Bronchial epithelial cell (primary cell): ENCODE measurements at places on chromosomes 1 and 21.
A peak's percentile ranks its signal among the peaks of the same experiment; 100 is the strongest.

DNA sequence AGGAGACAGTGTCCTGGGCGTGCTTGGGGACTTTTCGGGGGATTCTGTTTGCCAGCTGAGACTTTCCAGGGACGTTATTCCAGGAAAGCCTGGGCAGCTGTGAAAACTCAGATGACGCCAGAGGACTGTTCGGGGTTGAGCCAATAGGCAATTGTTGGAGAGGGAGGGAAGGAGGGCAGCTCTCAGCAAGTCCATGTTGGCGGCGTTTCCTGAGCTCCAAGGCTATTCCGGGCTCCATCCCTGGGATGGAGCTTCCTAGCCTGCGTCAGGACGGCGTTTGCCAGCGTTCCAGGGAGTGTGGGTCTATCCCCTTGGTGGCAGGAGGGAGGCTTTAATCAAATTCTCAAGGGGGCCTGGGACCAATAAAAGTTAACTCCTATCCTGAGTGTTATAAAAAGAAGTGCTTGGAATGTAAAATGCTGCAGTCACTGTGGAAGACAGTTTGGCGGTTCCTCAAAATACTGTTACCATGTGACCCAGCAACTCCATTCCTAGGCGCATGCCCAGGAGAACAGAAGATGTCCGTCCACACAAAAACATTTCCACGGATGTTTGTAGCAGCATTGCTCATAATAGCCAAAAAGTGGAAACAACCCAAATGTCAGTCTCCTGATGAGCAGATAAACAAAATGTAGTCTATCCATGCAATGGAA, 15.2 kb downstream of the SLC27A3 start:
- DNase-seq: no peak

DNA sequence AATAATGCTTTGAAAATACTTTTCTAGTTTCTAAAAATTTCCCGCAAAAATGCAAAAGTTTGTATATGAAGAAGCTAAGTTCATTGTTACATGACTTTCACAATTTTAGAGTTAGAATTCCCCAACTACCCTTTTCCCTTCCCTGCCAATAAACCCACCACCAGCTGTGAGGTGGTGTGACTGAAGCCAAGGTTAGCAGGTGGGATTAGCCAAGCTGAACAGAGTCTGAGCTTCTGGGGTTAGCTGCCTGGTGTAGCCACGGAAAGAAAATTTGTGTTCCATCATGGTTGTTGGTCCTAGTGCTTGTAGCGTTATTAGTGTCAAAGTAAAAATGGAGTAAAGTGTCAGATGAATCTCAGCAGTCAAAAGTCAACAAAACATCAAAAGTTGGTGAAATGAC, 110.9 kb downstream of the ASTN1 start:
- no peak for DNase-seq

GRCh38 chr1:32052887-32053286, 19.9 kb upstream of the TMEM39B start:
- peak; percentile 35 for DNase-seq

- DNase-seq: no peak
Measured at GRCh38 chr1:74480068-74480467, 32.3 kb downstream of the LRRC53 start.

DNA sequence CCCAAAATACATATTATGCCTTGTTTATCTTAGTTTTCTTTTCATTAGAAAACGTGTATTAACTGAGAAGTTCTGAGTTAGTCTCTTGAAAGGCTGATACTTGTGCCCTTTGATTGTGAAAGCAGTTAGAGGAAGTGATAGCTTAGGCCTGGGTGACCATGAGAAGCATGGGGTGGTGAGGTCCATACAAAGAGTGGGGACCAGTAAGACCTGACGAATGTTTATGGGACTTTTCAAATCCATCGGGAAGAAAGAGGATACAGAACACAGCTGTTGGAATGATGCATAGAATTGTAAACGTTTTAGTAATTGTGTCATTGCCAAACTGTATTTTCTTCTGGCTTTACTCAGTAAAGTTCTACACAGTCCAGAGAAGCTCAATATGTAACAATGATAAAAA, 259.8 kb downstream of the LMO4 start:
- no peak for DNase-seq

- no peak for DNase-seq
Measured at GRCh38 chr1:32765570-32766327, 51.4 kb downstream of the YARS1 start.

GRCh38 chr1:151988405-151988923, 5.2 kb downstream of the S100A10 start:
- peak; percentile 95 for DNase-seq

DNA sequence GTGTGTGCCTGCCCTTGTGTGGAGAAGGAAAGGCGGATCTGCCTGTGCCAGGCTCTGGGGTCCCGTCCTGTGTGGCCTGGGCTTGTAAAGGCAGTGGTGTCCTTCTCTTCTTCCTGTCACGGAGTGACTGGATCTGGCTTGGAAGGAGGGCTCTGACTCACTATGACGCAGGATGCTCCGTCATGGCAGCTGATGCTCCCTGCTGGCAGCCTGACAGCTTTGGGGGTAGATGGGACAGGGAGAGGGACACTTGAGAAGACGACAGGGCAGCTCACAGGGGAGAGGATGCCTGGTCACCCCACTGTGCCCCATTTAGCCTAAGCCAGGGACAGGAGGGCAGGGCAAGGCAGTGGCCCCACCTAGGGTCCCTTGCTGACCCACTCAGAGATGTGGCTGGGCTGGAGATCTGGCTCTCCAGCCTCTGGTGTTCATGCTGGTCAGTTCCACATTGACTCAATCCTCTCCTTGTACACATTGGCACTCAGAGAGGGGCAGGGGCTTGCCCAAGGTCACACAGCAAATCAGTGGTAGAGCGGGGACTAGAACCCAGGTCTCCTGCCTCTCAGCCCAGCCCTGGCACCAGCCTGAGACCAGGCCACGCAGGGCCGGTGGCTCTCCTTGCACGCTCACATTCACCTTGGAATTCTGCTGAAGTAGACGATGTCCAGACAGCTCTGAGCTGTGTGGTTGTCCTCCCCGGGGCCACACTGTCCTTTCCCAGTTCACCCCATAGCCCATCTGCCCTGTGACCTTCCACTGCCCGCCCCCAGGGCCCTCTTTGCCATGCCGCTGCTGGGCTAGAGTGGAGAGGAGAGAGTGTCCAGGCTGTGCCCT, 2.8 kb upstream of the FAM131C start:
- DNase-seq: peak; percentile 91

GRCh38 chr1:221439008-221439746, 302.7 kb downstream of the DUSP10 start:
- peak; percentile 98 for DNase-seq

DNA sequence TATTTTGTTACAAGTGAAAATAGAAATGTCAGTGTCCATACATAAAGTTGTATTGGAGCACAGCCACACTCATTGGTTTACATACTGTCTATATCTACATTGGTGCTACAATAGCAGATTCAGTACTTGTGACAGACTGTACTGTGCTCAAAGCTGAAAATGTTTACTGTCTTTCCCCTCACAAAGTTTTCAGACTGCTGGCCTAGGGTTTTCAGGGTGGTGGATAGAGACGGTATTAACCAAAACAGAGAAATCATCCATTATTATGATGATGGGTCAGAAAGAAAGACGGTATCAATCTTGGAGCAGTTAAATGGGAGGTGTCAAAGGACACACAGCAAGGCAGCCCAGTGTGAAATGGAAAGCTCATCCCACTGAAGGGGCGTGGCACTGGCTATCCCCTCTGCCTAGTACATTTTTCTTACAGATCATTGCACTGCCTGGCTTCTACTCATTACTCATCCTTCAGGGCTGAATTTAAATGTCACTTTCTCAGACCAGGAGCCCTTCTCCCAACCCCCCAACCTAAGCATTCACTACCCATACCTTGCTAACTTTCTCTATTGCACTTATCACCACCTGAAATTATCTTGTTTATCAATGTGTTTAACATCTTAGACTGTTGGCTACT, 10.2 kb downstream of the JAK1 start:
- DNase-seq: no peak

- DNase-seq: no peak
Measured at GRCh38 chr21:42038826-42039425, 28.8 kb upstream of the ZBTB21 start.

- no peak for DNase-seq
Measured at GRCh38 chr21:37208741-37209225, 58.4 kb downstream of the VPS26C start.

DNA sequence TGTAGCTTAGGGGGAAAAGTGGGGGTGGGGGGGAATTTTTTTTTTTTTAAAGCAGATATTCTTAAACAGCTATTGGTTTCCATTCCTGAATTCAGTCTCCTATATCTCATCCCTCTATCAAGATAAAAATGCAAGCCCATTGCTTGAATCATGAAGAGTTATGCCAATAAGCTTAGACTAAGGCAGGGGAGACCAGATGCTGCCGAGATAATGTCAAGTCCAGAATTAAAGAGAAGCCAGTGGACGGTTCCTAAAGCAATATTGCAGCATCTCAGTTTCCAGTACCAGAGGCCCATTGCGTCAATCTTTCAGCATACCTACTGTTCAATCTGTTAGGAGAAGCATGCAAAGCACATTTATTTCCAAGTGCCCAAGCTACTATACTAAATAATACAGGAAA, 309.4 kb downstream of the BARHL2 start:
- no peak for DNase-seq

- DNase-seq: no peak
Measured at GRCh38 chr1:205064301-205064700, 20.0 kb downstream of the TMEM81 start.

GRCh38 chr1:206524739-206525364, 17.5 kb downstream of the RASSF5 start:
- peak; percentile 92 for DNase-seq

GRCh38 chr1:200034761-200035396, 7.4 kb downstream of the NR5A2 start:
- DNase-seq: peak; percentile 28

DNA sequence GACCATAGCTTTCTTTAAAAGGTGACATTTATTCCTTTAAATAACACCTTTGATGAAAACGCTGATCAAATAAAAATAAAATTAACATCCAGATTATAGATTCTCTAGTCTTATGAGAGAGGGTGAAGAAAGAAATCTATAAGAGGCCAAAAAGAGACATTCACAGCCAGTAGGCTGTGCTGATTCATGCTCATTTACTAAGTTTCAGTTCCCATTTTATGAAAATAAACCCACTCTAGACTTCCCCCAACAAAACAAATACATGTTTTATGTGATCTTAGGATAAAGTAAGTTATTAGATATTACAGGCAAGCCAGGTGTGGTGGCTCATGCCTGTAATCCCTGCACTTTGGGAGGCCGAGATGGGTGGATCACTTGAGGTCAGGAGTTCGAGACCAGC, 21.1 kb downstream of the ESRRG start:
- no peak for DNase-seq

DNA sequence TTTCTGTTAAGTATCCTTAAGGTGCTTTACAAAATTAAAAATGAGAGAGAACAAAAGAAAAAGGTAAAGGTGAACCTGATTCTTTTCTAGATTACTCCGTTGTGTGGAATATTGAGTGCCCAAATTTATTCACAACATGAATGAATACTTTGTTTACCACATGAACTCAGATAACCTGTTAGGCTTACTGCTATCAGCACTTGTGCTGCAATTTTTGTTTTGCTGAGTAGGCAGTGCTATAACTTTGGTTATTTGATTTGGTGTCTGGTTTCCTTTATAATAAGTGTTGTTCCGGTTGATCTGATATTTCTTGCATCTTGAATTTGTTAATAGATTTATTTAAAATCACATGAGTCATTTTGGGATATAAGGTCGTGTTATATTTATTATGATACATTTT, 195.9 kb downstream of the NEGR1 start:
- no peak for DNase-seq

DNA sequence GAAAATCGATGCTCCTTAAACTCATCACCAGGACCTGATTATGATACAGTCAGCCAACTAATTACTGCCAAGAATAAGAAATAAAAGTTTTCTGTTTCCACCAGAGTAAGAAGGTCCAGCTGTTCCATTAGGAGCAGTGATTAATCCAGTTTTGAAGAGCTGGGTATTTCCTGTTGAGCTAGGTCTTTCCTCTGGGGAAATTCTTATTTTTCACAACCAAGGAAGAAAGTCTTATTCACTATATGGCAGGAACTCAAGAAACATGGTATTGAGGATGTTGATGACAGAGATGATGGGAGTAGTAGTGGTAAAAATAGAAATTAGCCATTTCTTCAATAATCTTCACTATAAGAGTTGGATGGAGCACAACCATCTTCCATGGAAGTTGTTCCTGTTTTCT, 374.6 kb upstream of the RUNX1 start:
- DNase-seq: peak; percentile 20

DNA sequence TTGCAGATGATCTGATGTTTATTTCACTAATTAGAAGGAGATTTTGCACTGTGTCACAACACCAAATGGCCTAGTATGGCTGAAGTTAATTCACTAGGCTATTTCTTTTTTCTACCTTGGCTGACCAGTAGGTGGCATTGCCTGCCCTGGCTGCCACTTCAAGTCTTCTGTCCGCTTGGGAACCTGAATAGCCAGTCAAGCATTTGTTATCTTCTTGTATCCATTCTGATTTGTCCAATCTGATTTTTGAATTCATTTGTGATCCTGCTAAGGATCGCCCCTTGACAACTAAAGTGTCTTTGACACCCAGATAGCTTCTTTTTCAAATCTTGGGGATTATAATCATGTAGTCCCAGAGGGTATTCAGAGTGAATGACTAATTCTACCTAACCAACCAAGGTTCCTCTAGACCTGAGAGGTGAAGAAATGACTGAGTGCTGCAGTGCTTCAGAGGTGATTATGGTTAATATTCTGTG, 99.4 kb downstream of the GIPC2 start:
- DNase-seq: peak; percentile 68

GRCh38 chr1:94876362-94876761, 50.5 kb downstream of the CNN3 start:
- peak; percentile 94 for DNase-seq

- DNase-seq: no peak
Measured at GRCh38 chr1:1148061-1148460, 25.6 kb upstream of the TTLL10 start.

GRCh38 chr1:88943241-88943640, 49.2 kb downstream of the KYAT3 start:
- peak; percentile 22 for DNase-seq

GRCh38 chr21:45335761-45336534, 48.3 kb upstream of the POFUT2 start:
- DNase-seq: no peak

DNA sequence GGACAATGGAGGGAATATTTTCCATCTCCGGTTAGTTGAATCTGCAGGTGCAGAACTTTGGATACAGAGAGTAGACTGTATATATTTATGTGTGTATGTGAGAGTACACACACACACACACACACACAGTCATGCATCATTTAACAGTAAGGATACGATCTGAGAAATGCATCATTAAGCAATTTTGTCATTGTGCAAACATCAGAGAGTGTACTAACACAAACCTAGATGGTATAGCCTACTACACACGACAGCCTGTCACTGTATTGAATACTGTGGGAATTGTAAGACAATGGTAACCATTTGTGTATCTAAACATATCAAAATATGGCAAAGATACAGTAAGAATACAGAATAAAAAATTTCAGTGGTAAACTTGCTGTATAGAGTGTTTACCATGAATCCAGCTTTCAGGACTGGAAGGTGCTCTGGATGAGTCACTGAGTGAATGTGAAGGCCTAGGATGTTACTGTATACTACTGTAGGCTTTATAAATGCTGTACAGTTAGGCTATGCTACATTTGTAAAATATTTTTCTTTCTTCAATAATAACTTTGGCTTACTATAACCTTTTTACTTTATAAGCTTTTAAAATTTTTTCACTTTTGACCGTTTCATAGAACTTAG, 138.5 kb downstream of the ZZZ3 start:
- DNase-seq: peak; percentile 52

- DNase-seq: no peak
Measured at GRCh38 chr1:94501935-94502334, 39.6 kb downstream of the F3 start.

- DNase-seq: no peak
Measured at GRCh38 chr1:202280595-202280994, 61.1 kb downstream of the UBE2T start.

GRCh38 chr1:50822035-50822776, 137.9 kb downstream of the FAF1 start:
- peak; percentile 8 for DNase-seq
